GM23338 (cell line): ENCODE measurements at places on chromosomes 1 and 21.

DNA sequence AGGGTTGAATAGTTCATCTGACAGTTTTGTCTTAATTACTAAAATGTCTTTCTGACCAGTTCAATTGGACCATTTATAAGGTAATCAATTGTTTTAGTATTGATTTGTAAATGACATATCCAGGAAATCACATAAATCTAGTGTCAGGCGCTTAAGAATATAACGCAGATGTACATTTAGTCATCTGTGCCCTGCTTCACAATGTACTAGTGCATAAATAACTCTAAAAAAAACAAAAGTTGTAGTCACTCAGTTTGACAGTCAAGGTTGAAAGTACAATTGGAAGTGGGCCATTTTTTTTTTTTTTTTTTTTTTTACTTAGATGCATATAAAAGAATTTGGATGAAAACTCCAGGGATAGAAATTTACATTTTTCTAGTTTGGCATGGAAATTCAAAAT lies 490.4 kb downstream of the PTPRC start:
- DNase-seq: no peak

GRCh38 chr21:25368531-25368930 lies 238.8 kb downstream of the MRPL39 start:
- DNase-seq: no peak

DNA sequence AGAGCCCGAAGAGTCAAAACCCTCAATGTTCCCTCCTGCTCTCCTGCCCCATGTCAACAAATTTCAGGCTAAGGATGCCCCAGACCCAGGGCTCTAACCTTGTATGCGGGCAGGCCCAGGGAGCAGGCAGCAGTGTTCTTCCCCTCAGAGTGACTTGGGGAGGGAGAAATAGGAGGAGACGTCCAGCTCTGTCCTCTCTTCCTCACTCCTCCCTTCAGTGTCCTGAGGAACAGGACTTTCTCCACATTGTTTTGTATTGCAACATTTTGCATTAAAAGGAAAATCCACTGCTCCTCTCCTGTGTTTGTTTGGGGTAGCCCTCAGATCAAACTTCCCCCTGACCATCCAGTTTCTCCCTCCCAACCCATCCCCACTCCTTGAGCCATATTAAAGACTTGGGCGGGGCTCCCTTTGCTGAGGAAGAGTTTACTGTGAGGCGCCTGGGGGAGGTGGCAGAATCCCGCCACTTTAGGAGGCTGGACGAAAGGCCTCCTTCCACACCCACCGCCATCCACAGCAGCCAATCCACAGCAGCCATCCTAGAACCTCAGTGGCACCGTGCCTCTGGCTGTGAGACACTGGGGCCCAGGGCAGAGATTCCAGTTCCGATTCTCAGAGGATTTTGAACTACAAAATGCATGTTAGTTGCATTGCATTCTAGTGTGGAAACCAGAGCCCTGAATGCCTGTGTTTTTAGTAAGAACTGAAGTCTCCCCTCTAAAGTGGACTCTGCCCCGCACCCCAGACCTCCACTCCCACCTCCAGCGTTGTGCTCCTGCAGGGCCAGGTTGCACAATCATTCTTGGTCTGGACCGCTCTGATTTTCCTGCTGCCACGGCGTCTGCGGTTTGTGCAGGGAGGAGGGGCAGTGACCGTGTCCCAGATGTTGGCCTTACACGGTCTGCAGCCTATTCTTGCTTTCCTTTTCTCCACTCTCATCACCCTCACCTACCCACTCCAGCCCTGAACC lies 3.0 kb downstream of the OLFML3 start:
- no peak for DNase-seq

- DNase-seq: no peak
Measured at GRCh38 chr21:25501462-25501861, 105.8 kb downstream of the MRPL39 start.

- DNase-seq: no peak
Measured at GRCh38 chr1:197937892-197938291, 20.7 kb downstream of the LHX9 start.

DNA sequence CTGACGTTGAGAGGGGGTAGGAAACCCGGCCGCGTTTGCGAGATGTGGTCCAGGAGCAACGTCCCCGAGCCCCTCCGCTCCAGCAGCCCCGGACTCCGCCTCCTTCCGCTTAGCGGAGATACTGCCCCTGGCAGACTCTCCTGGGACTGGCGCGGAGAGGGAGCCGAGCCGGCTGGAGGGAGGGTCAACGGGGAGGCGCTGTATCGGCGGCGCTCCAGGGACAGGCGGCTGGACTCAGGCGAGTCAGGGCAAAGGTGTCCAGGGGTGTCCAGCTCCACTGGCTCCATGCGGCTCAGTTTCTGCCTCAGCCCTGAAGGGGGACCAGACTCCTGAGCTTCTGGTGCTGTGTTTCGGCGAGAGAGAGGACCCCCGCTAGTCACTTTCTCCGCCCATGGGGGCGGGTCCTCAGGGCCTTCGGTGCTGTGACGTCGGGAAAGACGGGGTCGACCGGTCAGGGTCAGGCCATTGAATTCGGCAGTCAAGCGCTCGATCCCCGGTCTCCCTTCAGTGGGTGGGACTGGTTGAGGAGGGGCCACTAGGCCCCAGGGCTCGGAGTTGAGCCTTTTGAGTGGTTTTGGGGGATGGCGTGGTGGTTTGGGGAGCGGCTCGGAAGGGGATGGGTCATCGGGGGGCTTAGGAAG lies 2.8 kb upstream of the LIX1L start:
- peak; percentile 92 for DNase-seq
